Mesothelial cell of epicardium (in vitro differentiated cells): ENCODE measurements at places on chromosomes 12 and 14. TPM values are rescaled to one million over a fixed set of nuclear protein-coding genes. Genes with fewer than 3 reads are reported as not detected.

DNA sequence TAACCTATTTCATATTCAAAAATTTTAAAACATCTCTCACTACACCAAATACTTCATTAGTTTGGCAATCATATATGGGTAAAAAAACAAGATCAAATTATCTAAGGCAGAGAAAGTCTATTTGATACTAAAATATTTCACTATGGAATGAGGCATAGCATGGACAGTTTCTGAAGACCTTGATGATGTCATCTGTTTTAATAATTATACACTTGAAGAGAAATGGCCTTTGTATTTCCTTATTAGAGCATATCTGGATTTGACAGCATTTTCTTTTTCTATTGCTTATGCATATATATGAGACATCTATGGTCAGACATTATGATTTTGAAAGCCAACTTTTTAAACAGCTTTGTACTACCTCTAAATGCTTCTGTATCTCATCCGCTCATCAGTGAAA, 88.6 kb downstream of the DDHD1 start:
- no peak for DNase-seq

- DNase-seq, result no peak
Observed at GRCh38 chr12:23816394-23816851, 133.0 kb downstream of the SOX5 start.

DNA sequence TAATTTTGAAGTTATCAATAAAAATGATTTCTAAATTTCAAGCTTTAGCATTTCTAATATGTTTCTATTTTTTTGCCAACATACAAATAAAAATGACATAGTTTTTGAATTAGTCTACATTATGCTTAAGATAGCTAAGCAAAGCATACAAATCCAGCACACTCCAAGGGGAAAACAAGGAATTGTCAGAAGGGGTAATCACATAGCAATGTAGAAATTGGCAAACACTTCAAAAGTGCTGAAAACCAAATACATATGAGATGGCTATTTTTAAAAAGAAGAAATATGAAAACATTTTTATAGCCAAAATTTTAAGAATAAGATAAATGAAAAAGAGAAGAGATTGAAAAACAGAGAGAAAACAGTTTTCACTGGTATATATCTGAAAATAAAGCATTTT, 308.0 kb downstream of the SLC6A15 start:
- no peak for DNase-seq

- DNase-seq, result no peak
Observed at GRCh38 chr12:121532503-121533393, 48.1 kb downstream of the KDM2B start.

The TMEM233 gene
- not detected in 3 replicates for total RNA-seq

The AHNAK2 gene
- total RNA-seq, result 2.4 to 2.8 TPM (median 2.6 TPM) in 3 replicates

The MYH7 gene
- total RNA-seq, result not detected in 3 replicates
